ENCODE measurements at places on chromosomes 2 and 18. TPM values are rescaled to one million over a fixed set of nuclear protein-coding genes. Genes with fewer than 3 reads are reported as not detected.
A peak's percentile ranks its signal among the peaks of the same experiment; 100 is the strongest.

DNA sequence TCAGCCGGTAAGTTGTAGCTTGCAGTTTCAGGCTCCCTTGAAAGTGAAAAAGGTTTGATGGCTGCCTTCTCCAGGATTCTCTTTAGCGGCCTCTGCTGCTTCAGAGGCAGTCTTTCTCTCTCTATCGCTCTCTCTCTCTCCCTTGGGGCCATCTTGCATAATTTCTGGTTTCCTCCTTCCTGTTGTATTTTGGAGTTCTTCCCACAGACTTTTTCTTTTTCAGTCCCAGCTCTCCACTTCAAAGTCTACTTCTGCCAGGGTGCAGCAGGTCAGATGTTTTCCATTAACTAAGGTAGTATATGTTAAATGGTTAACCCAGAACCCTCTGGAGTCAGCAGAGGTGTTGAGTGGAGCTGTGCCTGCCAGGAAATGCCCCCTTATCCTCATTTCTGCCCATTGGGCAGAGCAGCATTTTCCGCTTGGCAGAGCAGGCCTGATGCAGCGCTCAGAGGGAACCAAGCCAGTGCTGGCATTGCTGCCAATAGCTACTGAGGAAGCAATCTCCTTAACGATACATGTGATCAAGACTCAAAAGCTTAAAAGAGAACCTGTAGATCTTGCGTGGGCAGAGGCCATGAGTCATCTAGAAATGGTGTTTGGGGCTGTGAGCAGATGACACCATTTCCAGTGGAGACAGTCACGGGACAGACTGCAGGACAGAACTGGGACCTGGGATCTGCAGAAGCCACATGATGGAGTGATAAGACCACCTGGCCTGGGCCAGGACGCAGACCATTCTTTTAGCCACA lies 20.8 kb downstream of the DBI start:
- DNase-seq: peak; percentile 20
- H3K4me1 ChIP-seq: no peaks in the 10 kb centered on the region
- no peak overlapping the region for H3K4me3 ChIP-seq
- H3K27me3 ChIP-seq: peaks cover 5% of the 10 kb centered on the region

GRCh38 chr2:237182422-237183123 lies 96.9 kb downstream of the COPS8 start:
- H3K36me3 ChIP-seq: no peaks in the 10 kb centered on the region
- no peak for DNase-seq
- H3K27me3 ChIP-seq: no peaks in the 10 kb centered on the region
- peak overlapping the region; percentile 93 for H3K27ac ChIP-seq
- H3K4me3 ChIP-seq: no peak overlapping the region

GRCh38 chr2:13628122-13628521 lies 911.4 kb downstream of the TRIB2 start:
- H3K36me3 ChIP-seq: no peaks in the 10 kb centered on the region
- H3K4me3 ChIP-seq: no peak overlapping the region
- DNase-seq: no peak
- H3K4me1 ChIP-seq: no peaks in the 10 kb centered on the region
- H3K27me3 ChIP-seq: no peaks in the 10 kb centered on the region
- H3K27ac ChIP-seq: no peak overlapping the region

DNA sequence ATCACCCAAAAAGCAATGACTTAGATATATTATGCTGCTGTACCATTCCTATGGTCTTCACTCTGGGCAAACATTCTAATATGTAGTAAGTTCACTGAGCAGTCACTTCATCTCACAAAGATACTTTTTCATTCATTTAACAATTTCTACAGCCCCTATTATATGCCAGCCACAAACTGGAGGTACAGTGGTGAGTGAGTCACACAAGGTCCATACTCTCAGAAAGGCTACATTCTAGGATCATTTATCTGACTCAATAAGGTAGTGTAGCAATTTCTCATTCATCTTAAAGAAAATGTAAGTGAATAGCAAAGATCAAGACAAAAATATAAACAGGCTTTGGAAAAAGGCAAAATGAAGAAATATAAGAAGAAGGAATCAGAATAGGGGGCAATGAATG lies 40.5 kb downstream of the NHEJ1 start:
- H3K27me3 ChIP-seq: no peaks in the 10 kb centered on the region
- no peak overlapping the region for H3K4me3 ChIP-seq
- H3K27ac ChIP-seq: no peak overlapping the region
- peaks cover 8% of the 10 kb centered on the region for H3K4me1 ChIP-seq
- DNase-seq: no peak

GRCh38 chr2:149148194-149149006 lies 109.9 kb downstream of the LYPD6B start:
- H3K27me3 ChIP-seq: no peaks in the 10 kb centered on the region
- H3K36me3 ChIP-seq: no peaks in the 10 kb centered on the region
- DNase-seq: no peak
- H3K27ac ChIP-seq: no peak overlapping the region

GRCh38 chr2:29452036-29452435 lies 336.8 kb downstream of the CLIP4 start:
- no peaks in the 10 kb centered on the region for H3K4me1 ChIP-seq
- no peak overlapping the region for H3K27ac ChIP-seq
- no peak overlapping the region for H3K4me3 ChIP-seq
- no peaks in the 10 kb centered on the region for H3K27me3 ChIP-seq
- H3K36me3 ChIP-seq: no peaks in the 10 kb centered on the region
- no peak for DNase-seq

AGXT gene
- not detected for total RNA-seq

KCNE4 gene
- 8.3 TPM for total RNA-seq

CELF4 gene
- total RNA-seq: not detected

C1QL2 gene
- not detected for total RNA-seq
